ENCODE measurements at places on chromosomes 16 and 17.

DNA sequence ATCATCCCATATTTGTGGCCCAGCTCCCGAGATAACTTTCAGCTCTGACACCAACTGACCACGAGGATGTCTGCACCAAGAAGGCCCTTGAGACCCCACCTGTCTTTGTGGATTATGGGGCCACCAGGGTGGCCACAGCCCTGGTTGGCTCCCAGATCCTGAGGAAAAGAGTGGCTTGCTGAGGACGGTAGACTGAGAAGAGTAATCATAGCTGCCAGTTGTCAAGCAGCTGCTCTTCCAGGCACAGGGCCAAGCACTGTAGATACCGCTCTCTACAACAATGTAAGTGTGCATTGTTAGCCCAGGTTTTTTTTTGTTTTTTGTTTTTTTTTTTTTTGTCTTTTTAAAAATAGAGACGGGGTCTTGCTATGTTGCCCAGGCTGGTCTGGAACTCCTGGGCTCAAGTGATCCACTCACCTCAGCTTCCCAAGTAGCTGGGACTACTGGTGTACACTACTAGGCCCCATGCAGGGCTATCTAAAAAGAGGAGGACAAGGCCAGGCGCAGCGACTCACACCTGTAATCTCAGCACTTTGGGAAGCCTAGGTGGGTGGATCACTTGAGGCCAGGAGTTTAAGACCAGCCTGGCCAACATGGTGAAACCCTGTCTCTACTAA is 9.6 kb downstream of the ZNF205 start:
- DNase-seq = no peak

DNA sequence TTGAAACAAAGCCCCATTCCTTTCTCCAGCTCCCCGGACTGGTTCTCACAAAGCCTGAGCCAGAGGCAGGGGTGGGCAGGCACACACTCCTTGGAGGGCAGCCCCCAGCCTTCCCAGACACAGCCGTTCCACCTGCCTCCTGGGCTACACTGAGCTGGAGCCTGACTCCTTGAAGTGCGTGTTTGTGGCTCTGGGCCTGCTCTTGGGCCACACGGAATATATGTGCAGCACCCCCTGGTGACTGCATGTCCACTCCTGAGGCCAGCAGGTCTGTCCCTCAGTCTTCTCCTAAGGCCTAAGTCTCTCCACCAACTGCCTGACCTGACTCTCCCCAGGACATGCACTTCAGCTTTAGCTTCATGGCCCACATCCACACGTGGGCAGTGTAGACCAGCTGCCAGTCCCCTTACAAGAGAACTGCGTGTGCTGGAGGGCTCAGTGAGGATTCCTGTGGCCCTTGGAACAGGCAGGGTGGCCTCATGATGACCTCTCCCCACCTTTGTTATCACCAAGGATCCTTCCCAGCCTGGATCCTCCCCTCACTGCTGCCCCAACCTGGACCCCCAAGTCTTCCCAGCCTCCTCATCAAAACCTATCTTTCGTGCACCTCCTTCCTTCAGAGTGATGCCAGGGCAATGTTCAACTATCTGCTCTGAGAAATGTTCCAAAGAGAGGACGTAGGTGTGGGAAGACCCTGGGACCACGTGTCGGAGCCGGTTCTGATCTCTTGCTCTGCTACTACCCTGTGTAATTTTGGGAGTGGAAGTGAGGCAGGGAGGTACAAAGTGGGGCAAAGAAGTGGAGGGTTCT is 12.4 kb upstream of the SLC6A2 start:
- no peak for DNase-seq

GRCh38 chr16:72620348-72620747 is 427.6 kb downstream of the ZFHX3 start:
- DNase-seq = no peak

DNA sequence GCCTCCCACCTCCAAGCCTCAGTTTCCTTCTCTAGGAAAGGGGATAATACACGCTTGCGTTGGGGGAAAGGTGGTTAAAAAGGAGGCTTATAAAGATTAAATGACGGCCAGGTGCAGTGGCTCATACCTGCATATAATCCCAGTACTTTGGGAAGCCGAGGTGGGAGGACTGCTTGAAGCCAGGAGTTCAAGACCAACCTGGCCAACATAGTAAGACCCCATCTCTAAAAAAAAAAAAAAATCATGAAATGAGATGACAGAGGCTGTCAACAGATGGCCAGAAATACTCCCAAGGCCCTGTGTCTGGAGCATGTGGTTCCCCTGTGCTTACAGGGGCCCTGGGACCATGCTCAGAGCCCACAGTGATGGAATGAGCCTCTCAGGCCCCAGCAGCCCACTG is 30.4 kb downstream of the RTN4RL1 start:
- DNase-seq = no peak

- DNase-seq = no peak
These were observed 16.7 kb upstream of the TANGO6 start for GRCh38 chr16:68826652-68827051.
